ENCODE measurements at places on chromosomes 7 and 10.

GRCh38 chr10:100736144-100736808, 9.1 kb upstream of the PAX2 start:
- no peak for DNase-seq

GRCh38 chr7:103889451-103889850, 100.0 kb downstream of the RELN start:
- DNase-seq = no peak

- DNase-seq = peak; percentile 83
Observed at GRCh38 chr7:136868496-136869000, at the start of gene CHRM2. Gene CHRM2 (plus strand): TSS chr7:136868652. CDS start chr7:137014866, 146,214 bp downstream.

GRCh38 chr7:37508118-37508517, 59.5 kb upstream of the ELMO1 start:
- peak; percentile 23 for DNase-seq

DNA sequence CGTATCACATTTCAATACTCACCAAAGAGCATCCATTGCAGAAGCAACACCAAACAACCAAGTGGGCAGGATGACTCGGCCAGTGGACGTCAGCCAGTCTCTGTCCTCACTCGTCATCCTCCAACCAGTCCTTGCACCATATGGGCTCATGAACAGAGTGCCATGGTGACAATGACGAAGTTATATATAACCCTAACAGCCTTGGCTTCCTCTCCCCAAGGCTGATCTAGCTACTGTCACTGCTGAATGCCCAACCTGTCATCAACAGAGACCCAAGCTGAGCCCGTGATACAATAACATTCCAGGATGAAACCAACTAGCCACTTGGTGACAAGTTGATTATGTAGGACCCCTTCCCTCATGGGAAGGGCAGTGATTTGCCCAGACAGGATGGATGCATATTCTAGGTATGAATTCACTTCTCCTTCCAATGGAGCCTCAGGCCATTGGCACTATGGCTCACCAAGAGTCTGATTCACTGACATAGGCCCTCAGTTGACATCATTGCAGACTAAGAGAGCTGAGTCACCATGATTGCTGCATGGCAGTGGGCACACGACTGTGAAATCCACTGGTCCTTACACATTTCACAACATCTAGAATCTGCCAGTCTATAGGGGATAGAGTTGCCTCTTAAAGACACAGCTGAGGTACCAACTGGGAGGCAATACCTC, 26.3 kb upstream of the PPIF start:
- DNase-seq = peak; percentile 91

GRCh38 chr10:128662520-128662919, 536.3 kb upstream of the MKI67 start:
- DNase-seq = no peak

- no peak for DNase-seq
Observed at GRCh38 chr7:155969192-155969929, 157.1 kb upstream of the SHH start.

- no peak for DNase-seq
Observed at GRCh38 chr10:103077491-103078308, 115.4 kb downstream of the NT5C2 start.

DNA sequence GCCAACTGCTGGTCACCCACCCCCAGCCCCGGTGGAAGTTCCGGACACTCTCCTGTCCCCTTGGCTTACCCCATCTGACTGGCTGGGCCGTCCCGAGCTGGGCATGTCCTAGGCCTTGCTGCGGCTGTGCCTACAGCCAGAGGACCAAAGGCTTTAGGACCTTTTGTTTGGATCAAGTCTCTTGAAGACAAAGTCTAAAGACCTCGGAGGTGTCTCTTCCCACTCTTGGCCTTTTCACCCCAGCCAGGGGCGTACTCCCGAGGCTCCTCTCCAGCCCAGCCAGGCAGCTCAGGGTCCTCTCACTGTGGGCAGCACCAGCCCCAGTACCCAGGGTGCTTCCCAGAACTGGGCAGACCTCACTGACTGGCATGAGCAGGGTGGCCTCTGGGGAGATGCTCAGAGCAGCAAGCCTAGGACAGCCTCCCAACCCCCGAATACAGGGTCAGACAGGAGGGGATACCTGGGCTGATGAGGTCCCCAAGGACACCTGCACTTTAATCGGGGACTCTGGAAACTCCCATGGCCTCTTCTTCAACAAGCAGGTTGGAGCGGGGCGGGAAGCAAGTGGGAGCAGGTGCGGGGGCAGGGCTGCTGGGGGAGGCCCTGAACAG, 2.7 kb upstream of the PWWP2B start:
- DNase-seq = no peak

Measured in mesenchymal stem cell (in vitro differentiated cells and primary cell).